ENCODE measurements at places on chromosomes 5 and 9.

- no peak for DNase-seq
Observed at GRCh38 chr9:112819635-112820496, 69.3 kb downstream of the SNX30 start.

- DNase-seq = no peak
Observed at GRCh38 chr9:136805207-136805740, 2.5 kb upstream of the RABL6 start.

GRCh38 chr5:135344349-135344748 is 54.7 kb downstream of the MACROH2A1 start:
- DNase-seq = no peak

DNA sequence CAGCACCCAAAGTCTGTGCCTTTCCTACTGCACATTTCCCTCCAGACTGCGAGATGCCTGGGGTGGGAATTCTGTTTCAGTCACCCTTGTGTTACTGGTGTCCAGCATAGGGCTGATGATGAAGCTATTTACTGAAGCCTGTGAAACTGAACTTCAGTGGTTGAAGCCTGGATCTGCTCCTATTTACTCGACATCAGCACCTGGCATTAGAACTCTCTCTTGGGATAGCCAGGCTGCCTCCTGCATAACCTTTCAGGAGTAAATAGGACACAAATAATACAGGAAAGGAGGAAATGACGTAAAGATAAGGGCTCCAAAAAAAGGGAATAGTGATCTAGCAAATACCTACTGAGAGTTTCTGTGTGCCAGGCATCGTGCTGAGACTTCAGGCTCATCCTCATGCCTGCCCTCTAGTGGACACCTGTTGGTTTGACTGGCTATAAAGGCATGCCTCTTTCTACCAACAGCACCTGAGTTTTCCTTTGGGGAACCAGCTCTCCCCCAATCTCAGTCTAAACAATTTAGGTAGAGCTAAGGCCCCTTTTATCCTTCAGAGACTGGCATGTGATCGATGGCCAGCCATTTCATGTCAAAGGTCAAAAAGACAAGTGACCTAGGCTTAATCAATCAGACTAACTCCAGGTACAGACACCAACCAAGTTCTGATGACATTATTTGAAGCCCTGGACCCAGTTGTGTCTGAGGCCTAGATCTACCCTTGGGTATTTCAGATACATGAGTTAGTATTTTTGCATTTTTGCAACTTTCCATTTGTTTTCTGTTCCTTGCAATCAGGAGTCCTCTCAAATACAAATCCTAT is 192.1 kb upstream of the TRIM32 start:
- DNase-seq = no peak

DNA sequence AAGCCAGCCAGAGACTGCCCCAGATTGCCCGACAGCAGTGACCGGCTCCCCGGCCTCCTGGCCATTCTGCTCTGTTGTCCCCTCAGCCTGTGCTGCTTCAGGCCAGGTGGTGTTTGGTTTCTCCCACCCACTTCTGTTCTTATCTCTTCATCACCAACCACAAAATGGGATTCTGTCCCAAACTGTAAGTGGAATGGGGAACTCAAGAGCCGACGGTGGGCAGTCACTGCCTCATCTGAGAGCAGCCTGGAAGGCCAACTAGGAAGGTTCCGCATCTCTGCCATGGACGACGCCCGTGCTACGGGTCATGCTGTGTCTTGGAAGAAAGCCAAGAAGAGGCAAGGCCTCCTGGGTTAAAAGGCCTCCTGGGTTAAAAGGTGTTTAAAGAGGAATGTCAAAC is 219.0 kb upstream of the PIK3R1 start:
- DNase-seq = no peak

DNA sequence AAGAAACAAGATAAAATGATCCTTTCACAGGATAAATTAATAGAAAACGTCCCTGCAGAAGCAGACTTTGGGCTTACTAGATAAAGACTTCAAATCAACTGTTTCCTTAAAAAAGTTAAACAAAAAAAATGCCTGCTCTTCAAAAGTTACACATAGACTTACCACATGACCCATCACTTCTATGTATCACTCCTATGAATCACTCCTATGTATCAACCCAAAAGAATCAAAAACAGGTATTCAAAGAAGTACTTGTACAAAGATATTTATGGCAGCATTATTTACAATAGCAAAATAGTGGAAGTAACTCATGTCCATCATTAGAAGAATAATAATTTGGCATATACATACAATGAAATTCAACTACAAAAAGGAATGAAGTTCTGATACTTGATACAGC is 56.3 kb upstream of the PRDM9 start:
- no peak for DNase-seq

- DNase-seq = peak; percentile 30
Observed at GRCh38 chr5:172544371-172545095, 90.2 kb upstream of the SH3PXD2B start.

- DNase-seq = no peak
Observed at GRCh38 chr5:170756691-170757090, 26.8 kb upstream of the GABRP start.

GRCh38 chr5:110853267-110853666 is 114.5 kb downstream of the SLC25A46 start:
- DNase-seq = no peak

GRCh38 chr5:82405161-82405560 is 127.0 kb upstream of the RPS23 start:
- DNase-seq = no peak

DNA sequence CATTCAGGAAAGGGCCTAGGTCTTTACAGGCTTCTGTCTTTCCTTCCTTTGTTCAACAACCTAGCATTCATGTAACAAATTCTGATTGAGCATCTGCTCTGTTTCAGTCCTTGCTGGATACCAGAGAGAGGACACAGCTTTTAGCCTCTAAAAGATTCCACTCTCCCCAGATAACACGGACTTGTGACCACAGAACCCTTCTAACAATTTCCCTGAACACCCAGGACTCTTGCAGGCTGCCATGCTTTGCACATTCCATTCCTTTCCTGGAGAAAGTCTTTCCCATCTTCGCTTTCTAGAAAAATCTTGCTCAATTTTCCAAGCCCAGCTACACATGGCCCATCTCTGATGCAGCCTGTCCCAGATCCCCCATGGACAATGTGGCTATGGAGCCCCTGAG is 310.9 kb downstream of the ACTL7B start:
- DNase-seq = no peak

- DNase-seq = no peak
Observed at GRCh38 chr9:71746758-71747125, 21.6 kb downstream of the CEMIP2 start.

DNA sequence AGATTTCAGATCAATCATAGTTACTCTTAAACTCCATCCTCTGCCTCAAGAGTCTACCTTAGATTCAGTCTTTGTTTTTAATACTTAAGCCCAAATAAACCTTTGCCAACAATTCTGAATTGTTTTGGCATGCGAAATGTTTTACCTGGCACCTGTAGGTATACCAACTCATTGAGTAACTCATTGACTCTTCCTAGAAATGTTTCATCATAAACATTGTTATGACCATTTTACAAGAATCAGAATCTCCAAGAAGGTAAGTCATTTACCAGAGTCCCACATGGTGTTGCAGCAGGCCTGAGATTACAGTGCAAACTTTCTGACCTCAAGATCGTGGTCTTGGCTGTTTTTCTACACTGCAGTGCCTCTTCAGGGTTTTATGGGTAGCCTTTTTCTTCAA is 750.4 kb downstream of the BRINP1 start:
- DNase-seq = no peak

DNA sequence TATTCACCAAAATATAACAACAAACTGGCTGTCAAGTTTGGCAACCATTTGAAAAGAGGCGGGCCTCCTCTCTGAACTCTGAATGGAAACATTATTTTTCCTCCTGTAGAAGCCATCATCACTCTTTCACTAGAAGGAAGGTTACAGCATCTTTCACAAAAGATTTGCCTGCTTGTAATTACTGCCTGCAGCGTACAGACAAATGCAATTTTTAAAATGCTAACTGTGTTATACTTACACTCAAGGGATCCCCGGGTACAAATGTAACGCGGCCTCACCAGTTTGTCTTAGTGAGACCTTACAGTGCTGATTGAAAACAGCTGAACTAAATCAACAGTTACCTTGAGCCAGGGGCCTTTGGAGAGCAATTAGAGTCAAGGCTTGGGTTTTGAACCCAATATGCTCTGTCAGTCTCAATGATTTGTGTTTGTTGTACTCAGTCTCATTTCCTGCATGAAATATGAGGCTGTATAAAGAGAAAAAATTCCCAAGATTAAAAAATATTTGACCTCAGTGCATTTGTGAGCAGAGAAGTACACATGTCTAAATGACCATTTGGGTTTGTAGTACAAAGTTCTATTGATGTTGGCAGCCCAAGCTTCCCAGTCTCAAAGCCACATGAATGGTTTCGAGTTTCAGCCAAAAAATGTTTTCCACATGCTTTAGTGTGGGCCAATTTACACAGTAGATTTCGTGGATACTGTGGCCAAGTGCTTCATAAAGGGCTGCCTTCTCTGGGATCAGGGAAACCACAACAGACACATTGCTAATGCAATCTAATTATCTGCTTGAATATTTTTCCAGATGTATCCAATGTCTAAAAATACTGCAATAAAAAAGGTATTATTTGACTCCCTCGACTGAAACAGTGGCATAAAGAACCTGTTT is 500.0 kb downstream of the SPATA31D1 start:
- no peak for DNase-seq

DNA sequence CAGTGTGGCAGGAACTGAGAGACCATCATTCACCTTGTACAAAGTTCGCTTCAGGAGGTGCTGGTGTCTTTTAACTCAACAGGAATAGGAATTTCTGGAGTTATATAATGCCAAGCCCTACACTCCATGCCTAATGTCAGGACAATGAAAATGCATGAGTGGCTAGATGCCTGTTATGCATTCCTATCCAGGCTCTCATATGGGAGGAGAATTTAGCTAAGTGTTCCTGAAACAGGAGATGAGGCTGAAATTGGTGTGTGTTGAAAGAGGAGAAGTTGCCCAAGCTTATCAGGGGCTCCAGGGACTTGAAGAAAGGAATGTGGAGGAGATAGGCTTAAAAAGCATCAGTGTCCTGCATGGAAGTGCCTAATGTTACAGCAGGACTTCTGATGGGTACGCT is 26.8 kb upstream of the PRUNE2 start:
- DNase-seq = no peak

DNA sequence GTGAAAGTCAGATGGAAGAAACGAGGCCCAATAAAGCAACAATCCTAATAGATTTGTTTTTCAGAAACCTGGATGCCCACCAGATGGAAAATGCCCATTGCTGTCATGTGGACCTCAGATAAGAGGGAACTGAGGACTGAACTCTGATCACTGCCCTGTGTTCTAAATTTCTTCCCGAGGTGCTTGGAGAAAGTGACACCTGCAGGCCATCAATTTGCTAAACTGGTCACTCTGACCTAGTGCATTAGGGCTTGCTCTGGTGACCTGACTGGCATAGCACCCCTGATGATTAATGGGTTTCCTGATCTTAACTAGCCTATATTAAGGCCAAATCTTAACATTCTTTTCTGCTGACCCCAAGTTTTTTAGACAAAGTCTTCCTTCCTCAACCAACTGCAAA is 32.4 kb upstream of the VDAC1 start:
- no peak for DNase-seq

- no peak for DNase-seq
Observed at GRCh38 chr5:100616291-100616690, 81.1 kb downstream of the FAM174A start.

DNA sequence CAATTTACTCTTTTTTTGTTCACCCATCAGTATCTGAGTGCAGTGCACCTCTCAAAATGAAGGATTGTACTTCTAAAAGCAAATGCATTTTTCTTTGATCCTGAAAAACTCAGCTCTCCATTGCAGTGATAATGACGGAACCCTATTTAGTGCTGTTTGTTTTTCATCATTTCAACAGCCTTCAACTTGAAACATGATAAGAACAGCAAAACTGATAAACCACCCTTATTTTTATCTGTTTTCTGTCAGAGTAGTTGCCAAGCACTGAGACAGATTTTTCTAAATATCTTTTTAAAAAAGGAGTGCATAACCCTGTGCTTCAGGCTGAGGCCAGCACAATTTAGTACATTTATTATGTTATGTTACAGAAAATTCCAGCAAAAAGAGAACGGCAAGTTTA is 549.8 kb upstream of the DMAC1 start:
- DNase-seq = no peak

DNA sequence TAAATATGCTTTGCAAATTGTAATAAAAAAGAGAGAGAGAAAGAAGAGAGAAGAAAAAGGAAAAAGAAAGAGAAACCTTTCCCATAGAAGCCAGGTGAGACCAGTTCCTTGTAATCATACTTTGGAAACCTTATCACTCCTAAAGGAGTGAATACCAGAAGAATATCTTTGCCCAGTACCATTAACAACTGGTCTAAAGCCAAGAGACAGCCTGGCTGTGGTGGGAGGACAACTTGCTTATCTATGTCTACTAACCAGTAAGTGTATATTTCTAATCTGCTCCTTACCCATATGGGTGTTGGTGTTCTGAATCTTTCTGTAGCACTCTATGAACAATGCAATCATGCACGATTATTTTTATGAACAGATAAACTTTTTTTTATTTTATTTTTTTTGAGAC is 10.5 kb upstream of the TXN start:
- DNase-seq = no peak

- DNase-seq = no peak
Observed at GRCh38 chr5:168984135-168984675, 316.7 kb downstream of the SLIT3 start.

DNA sequence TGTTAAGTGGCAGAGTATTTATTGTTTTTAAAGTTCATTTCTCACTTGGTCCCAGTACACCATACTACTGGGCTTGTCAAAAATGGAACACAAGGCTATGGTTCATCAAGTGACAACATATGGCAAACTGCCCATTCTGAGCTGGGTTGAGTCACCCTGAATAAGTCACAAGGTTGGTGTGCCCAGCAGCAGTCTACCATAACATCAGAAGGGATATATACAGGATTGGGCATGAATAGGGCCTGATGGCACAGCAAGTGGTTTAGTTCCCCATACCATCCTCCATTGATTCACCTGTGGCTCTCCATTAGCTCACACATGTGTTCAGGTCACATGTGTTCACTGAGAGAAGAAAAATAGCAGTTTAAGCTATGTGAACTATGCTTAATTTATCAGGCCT is 249.8 kb upstream of the PRDM9 start:
- DNase-seq = no peak

DNA sequence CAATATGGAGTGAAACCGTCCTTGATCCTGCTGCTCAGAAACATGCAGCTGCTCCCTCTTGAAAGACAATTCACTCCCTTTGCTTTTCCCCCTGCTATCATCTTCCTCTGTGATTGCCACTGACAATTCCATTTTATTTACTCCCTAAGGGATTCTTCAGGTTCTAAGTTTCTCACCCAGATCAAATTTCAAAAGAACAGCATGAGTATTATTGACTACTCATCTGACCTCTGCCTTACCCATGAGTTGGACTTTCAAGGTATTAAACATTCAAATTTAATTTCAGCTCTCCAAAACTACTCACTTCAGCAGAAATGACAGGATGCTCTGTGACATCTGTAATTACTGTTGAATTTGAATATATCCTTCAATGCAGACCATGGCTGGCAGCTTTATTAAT is 236.5 kb upstream of the HAPLN1 start:
- no peak for DNase-seq

DNA sequence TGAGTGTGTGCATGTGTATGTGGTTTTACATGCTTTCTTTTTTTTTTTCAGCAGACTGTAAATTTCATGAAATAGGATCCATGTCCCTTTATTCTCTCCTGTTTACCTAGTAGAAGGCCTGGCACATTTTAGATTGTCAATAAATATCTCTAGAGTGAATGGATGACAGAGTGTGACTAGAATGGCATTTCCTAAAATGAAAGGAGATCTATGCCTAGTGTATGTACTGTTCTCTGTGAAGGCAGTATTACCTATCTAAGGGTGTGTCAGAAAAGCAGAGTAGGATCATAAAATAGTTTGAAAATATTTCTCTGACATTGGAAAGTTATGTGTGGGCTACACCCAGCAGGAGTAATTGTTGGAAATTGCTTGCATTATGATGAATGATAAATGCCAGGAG is 1876.0 kb upstream of the C9orf72 start:
- no peak for DNase-seq

All from RWPE2 (cell line).